Left lobe of liver (tissue), 2 donors: ENCODE measurements at places on chromosomes 6 and 20. TPM values are rescaled to one million over a fixed set of nuclear protein-coding genes. Genes with fewer than 3 reads are reported as not detected.

DNA sequence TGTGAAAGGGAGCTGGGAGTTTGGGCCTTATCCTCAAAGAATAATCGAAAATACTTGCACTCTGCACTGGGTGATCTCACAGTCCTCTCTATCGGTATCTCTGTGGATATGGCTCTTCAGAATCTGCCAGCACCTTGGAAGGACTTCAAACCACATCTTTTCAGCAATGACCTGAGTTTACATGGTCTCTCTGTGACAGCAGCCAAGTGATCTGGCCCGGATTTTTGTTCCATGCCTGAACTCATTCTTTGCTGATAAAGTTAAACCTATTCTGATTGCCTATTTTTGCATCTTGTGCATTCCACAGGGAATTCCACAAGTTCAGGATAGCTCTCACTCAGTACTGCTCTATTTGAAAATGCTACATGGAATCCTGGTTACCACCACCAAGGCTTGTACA lies 98.9 kb downstream of the HDGFL1 start:
- DNase-seq = no peak

MCM8 gene
- 1.4 TPM for total RNA-seq

GRCh38 chr6:99789767-99790166 lies 183.1 kb downstream of the PRDM13 start:
- no peak for DNase-seq

DNA sequence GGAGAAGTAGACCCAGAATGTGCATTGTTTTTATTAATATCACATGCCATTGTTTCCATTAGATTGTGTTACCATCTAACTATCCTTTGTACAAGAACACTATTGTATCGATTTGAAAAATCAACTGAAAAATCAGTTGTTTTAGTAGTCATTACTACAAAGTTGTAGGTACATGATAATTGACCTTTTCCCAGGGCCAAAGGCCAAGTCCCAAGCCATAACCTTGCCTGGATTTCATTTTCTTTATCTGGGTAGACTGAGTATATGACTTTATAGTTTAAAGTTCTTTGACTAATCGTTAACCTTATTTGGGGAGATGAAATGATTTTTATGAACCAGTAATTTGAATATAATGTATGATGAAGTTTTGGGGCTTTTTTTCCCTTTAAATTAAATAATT lies 79.0 kb upstream of the C20orf144 start:
- DNase-seq = no peak

DNA sequence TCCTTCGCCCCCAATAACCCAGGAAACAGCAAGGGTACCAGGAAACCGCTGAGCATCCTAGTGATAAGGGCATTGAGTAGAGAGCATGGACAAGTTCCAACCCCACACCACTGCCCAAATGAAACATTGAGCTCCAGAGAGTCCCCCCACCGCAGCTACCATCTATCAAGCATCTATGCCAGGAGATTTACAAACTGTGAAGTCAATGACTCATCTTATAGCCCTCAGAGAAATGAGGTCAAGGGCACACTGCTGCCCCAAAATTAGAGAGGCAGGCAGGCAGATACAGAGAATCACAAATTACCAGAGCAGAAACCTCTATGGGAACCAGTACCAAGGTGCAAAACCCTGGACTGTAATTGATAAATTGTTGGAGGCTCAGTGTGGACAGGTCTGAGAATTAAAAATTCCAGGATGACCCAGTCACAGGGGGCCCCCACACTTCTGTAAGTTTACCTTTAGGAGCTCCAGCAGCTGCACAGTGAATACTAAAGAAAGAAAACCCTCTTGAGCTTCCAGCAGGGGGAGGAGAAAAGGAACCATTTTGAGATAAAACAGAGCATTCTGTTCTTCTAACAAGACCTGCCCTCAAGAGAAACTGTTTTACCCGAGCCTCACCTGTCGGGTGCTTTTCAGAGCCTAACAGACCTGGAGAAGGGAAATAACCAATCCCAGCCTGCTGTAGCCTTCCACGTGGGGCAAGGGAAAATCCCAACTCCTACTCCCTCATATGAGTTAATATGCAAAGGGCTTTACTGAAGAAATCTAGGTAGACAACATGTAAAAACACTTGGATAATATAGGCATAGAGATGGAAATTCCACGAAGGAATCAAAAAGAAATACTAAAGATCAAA lies 118.0 kb upstream of the ARID1B start:
- no peak for DNase-seq

DNA sequence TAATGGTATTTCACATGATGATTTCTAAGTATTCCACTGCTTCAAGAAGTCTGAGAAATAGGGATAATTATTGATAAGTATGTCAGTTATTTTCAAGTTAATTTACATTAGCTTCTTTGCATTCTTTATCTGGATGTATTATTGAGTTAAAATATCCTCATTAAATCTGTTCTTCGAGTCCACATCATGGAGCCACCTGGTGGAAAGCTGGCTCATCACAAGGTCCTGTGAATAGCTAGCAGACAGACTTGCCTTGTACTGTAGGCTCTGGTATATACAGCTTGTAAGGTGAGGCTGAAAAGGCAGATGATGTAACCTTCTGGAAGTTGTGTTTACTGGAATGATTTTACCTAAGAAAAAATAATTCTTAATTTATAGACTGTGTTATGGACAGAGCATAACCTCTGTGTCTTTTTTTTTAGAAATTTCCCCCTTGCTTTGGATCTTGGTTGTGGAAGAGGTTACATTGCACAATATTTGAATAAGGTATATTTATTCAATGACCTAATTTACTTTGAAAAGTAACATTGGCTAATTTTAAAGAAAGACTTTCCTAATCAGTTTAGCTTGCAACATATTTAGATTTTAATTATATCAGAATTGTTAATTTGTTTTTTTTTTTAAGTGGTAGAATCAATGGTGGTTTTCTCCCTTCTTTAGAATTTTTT lies 3.5 kb downstream of the NDUFAF5 start:
- DNase-seq = peak; percentile 61

SLC44A4 gene
- total RNA-seq = 0.86 TPM

BPI gene
- 0.48 TPM for total RNA-seq

DNA sequence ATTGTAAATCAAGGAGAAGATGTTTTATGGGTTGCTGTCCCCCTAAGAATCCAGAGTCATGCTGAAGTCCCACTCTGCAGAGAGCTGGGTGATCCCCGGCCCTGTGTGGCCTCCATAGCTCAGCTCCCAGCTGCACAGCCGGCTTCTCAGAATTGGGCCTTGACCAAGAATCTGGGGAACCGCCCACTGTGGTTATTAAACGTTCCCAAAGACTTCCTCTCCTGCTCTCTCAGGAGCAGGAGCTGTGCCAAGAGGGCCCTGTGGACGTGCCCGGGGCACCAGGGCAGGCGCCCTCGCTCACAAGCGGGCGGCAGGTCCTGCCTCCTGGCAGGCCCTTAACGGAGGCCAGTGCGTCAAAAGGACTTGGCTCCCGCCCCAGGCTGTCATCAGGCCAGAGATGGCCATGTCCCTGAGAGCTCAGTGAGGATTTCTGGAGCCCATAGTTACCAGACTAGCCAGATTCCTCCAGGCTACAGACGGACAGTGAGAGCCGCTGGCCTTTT lies 30.4 kb downstream of the ZC3H12D start:
- peak; percentile 100 for DNase-seq

DNA sequence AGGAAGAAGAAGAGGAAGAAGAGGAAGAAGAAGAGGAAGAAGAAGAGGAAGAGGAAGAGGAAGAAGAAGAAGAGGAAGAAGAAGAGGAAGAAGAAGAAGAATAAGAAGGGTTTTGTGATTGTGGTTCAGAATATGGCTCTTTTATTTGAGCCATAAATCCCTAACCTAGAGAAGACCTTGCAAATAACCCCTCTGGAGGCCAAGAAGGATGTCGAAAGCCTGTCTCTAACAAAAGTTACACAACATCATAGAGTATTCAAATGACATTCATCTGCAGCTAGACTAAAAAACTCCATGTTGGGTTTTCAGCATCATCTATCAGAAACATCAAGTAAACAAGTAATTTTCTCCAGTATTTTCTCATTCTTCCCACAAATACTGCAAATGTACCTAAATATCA lies 100.9 kb downstream of the RNASET2 start:
- DNase-seq = no peak

TSBP1 gene
- total RNA-seq = not detected

- peak; percentile 53 for DNase-seq
Observed at GRCh38 chr6:158536084-158536890, 23.6 kb upstream of the TMEM181 start.

DNA sequence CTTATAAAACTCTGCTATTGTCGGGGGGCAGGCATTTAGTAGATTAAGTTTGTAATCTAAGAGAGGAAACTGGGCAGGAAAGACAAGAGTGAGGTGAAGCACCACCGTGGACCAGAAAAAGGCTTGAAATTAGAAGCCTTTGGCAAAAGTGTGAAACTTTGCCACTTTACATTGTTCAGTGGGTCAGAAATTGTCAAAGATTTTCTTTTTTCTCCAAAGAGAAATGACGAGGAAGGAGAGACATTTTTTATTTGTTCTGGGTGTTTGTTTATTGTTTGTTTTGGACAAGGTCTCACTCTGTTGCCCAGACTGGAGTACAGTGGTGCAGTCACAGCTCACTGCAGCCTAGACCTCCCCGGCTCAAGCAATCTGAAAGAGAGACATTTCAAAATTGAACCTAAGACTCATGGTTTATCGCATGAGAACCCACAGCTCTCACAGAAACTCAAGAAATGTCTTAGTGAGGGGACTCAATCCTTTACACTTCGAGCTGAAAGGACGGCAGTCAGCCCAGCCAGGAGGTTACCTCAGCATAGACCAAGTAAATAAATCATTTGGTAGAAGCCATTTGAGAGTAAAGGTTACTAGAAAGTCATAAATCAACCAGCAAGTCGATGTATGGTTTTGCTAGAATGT lies 262.8 kb upstream of the TAB2 start:
- DNase-seq = no peak

- DNase-seq = no peak
Observed at GRCh38 chr6:17892097-17892686, 95.2 kb downstream of the KIF13A start.

- peak; percentile 64 for DNase-seq
Observed at GRCh38 chr6:147204060-147204785, at the start of gene STXBP5. TSS of gene STXBP5 (plus strand) at chr6:147204417. CDS start at chr6:147204533, 116 bp downstream.

- no peak for DNase-seq
Observed at GRCh38 chr20:57194154-57194553, 72.3 kb downstream of the BMP7 start.

GRCh38 chr20:53379014-53379832 lies 214.4 kb downstream of the ZNF217 start:
- no peak for DNase-seq

ZC2HC1B gene
- total RNA-seq = not detected

KIAA1755 gene
- total RNA-seq = 2.7 TPM

ZFP57 gene
- total RNA-seq = not detected

GRCh38 chr6:90970672-90971071 lies 383.8 kb upstream of the MAP3K7 start:
- DNase-seq = no peak

ADA gene
- total RNA-seq = 3.7 TPM

GRCh38 chr6:158514176-158514575 lies 45.7 kb upstream of the TMEM181 start:
- DNase-seq = no peak

- no peak for DNase-seq
Observed at GRCh38 chr20:45342855-45343531, 5.2 kb downstream of the SDC4 start.

DNA sequence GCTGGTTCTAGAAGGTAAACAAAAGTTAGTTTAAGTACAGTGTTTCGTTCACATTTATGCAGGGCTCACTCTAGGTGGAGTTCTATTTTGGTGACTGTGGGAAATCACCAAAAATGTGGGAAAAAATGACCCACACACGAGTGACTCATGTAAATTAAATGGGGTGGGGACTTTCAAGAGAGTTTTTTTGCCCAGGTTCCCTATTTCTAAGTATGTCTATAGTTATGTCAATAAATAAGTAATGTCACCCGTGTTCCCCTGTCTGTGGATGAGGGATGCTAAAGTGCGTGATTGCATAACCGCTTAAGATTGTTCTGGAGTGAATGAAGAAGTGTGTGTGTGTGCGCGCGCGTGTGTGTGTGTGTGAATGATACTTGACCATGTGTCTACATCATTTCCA lies 69.1 kb downstream of the MYB start:
- no peak for DNase-seq

GRCh38 chr20:12916699-12917098 lies 92.1 kb upstream of the SPTLC3 start:
- no peak for DNase-seq

DSP gene
- total RNA-seq = 67.5 TPM

DNA sequence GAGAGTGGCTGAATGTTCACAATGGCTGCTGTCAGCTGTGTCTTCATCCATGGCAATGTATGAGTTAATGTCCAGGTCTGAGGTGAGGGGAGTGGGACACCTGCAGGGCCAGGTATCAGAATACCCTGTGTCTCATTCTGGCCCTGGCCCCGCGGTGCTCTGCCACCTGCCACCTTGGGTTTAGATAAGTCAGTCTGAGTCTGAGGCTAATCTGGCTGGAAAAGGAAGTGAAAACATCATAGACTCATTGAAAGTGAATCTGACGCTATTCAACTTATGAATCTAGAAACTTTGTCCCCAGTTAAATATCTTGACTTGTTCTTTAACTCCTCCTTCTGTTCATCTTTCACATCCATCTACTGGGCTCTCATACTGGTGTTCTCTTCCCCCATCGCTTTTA lies 267.1 kb upstream of the JAG1 start:
- no peak for DNase-seq

DNA sequence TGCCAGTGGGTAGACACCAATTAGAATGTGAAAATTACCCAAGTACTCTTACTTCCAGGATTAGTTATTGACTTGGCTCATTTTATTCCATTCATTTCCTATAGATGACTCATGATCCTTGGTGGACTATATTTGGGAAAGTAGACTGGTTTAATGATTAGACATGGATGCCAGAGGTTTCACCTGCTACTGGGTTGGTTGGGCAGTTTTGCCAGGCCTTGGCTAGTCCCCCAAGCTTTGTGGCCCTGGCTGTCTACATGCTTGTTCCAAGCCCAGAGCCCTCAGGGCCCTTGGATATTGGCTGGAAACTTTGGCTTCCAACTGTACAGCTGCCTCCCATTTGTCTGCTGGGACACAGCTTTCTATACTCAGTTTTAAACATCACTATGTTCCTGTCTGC lies 104.1 kb downstream of the ZFP64 start:
- DNase-seq = no peak

MUC22 gene
- total RNA-seq = not detected

DNA sequence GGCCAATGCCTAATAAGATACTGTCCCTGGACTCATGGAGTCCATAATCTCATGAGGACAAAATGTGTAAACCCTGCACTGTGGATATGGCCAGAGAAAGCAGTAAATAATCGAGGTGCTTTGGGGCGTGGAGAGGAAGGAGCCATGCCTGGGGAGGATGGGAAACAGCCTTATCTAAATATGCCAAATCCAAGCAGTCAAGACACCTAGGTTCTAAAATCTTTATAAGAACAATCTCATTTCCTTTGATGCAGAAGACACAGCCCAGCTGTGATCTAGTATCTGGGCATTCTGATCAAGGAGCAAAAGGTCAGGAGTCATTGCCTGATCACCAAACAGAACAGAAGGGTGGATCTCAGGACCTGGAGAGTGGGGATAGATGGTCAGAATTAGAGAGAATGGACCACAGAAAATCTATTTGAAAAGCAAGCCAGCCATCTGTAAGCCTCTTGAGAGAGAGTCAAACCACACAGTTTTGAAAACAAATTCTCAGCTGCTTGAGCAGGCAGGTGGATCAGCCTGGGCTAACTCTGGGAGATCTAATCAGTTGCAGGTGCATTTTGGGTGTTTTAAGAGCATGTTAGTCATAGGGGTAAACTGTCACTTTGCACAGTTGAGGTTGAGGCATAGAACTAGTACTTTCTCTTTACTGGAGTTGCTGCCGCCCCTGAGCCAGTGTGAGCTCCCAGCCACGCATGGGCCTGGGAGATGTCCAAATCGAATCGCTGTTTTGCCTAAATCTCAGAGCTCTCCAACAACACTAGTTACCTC lies 130.8 kb upstream of the TNFAIP3 start:
- no peak for DNase-seq

RAB23 gene
- total RNA-seq = 2.5 TPM
